Hematopoietic multipotent progenitor cell treated with erythropoietin and hydrocortisone succinate and interleukin-3 and kit ligand, for 8 days (in vitro differentiated cells): ENCODE measurements at places on chromosomes 3 and 15.

DNA sequence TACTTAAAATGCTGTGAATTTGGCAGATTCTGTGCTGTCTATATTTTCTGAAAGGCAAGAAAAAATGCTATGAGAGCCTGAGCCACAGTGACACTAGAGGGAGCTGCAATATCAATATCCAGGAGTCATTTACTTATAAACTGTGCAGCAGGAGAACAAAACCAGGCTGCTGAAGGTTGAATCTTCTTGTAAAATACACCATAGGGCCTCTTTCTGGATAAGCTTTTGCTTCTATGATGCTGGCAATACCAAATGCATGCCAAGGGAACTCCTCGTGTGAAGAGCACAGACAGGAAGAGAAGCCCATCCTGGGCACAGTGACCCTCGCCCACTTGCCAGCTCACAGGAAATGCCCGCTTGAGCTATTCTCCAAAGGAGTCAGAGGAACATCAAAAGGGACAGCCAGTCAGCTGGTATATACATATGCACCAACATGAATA is 48.0 kb upstream of the TSPAN3 start:
- peak; percentile 75 for DNase-seq

DNA sequence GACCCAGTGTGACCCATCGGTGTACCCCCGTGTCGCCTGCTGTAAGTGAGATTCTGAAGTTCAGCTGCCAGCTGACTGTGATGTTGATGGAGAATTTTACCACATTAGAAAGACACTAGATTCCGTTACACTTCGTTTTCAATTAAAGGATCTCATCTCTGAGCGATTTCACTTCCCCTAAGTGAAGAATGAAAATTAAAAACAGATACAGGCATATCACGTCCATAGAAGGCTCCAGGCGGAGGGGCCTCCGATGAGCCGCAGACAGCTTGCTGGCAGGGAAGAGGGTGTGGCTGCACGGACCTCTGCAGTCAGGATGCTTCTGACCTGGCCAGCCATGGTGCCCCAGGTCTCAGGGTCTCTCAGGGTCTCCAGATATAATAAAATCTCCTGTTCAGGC is 6.6 kb upstream of the CPN2 start:
- DNase-seq = no peak

GRCh38 chr3:126985132-126985985 is 2.4 kb downstream of the PLXNA1 start:
- DNase-seq = no peak

DNA sequence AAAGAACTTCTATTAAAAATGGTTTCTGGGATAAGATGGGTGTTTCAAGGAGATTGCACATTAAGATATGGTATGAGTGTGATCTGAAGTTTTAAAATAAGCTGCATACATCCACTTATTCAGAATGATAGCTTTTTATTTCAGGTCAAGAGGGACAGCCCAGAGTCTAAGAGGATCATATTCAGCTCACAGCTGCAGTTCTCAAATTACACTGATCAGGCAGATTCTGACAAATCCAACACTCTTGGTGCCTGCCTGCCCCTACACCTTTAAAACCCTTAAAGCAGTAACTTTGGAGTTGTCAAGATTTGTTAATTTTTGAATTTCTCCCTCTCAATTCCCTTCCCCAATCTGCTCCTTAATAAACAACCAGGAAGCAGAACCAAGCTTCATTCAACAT is 9.1 kb upstream of the TMEM87A start:
- no peak for DNase-seq

DNA sequence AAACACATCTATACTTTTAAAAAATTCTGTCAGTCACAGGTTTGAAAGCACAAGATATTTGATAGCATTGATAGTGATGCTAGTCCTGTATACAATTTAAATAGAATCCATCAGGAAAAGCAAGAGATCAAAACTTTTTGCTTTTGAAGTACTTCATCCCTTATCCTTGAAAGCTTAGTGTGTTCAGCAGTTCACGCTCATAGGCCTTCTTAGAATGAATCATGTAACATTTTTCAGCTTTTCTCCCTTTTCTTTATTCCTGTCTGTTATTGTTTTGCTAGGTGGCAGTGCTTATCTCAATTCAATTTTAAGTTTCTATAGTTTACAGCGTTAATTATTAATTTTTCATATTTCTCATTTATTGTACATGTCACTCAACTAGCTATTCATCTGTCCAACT is 69.1 kb downstream of the FGF7 start:
- no peak for DNase-seq

- no peak for DNase-seq
Measured at GRCh38 chr3:190385731-190386688, 2.0 kb upstream of the CLDN16 start.

GRCh38 chr15:75145027-75145841 is 56.4 kb upstream of the C15orf39 start:
- DNase-seq = peak; percentile 62

DNA sequence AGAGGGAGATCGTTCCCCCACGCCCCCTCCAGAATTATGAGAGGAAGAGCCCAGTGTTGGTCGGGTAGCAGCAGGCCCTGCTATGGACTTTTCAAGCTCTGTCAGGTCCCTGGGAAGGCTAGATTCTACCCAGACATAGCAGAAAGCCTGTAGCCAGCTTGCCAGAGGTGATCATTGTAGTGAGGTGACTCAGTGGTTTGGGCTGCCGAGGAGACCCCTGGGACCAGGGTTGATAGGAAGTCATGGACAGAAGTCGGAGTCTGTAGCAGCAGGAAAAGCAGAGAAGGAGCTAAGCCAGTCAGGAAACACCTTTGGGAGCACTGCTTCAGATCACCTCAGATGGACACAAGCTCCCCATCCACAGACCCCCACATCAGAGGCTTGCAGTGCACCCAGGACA is 67.7 kb downstream of the CCNL1 start:
- no peak for DNase-seq

- DNase-seq = no peak
Measured at GRCh38 chr3:58246148-58247047, 8.8 kb downstream of the ABHD6 start.
